ENCODE measurements at places on chromosomes 3 and 15.

DNA sequence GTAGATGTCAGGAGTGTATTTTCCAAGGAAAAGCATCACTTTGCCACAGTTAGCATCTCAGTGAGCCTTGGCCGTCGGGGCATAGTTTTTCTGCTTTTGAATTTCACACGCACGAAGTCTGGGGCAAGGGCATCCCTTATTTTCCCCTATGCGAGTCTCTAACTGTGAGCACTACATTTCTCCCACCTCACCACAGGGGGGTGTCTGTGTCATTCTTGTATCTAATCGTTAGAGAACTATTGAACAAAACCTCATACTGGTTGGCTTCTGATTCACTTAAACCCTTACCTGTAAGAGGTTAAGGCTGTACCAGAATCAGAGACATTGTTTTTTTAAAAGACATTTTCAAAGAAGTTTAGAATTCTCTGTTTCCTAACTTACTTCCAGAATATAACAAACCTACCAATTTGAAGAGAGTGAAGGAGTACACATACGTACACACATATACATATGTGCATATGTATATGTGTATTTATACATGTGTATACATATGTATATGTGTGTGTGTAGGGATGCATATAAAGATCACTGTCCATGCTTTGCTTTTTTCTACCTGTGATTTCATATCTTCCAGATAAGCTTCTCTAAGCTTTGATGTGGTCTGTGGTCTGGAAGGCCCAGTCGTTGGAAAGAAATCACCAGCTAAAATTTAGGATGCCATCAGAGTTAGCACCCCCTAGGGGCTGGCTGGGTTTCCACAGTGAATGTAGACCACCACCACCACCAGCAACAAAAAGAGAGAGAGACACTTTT is 49.4 kb downstream of the MYZAP start:
- DNase-seq, result no peak

- no peak for DNase-seq
These were observed 36.4 kb downstream of the CFAP100 start for GRCh38 chr3:126431103-126431534.

- no peak for DNase-seq
These were observed 7.8 kb upstream of the FAM174B start for GRCh38 chr15:92663250-92663951.

- no peak for DNase-seq
These were observed 136.5 kb upstream of the TSC22D2 start for GRCh38 chr3:150271591-150271960.

DNA sequence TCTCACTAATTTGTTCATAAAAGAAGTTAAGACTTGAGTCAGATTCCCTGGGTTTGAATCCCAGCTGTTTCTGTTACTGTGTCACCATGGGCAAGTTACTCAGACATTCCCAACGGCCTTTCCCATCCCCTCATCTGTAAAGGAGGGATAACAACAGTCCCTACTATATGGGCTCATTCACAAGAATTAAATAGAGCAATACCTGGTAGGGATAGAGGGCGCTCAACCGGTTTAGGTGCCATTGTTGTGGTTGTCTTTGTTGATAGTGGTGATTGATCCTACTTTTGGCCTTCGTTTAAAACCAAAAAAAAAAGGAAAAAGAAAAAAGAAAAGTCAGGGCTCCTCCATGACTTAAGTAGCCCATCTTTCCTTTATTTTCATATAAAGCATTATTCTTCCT is 563.1 kb downstream of the GRM7 start:
- no peak for DNase-seq

GRCh38 chr15:37097144-37097919 is 3.0 kb downstream of the MEIS2 start:
- DNase-seq, result no peak

- DNase-seq, result no peak
These were observed 1.5 kb downstream of the DUSP7 start for GRCh38 chr3:52054661-52055511.

DNA sequence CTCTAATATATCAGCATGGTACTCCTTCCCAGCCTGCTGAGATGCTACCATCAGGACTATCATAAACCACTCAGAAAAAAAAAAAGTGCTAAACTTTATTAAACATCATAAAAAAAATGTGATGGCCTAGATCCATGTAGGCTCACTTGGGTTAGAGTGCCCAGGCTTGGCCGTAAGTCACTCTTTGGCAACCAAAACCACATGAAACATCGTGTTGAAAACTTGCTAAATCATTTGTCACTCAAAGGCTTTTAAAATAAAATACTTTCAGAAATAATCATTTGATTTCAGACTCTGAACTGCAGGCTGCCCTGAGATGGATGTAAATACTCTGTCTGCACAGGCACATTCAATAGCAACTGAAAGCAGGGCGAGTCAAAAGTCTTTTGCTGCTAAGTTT is 78.4 kb upstream of the WNT5A start:
- no peak for DNase-seq

- DNase-seq, result no peak
These were observed 28.2 kb downstream of the CLEC3B start for GRCh38 chr3:45054196-45054857.

GRCh38 chr3:150790629-150791028 is 27.7 kb upstream of the SIAH2 start:
- DNase-seq, result no peak

DNA sequence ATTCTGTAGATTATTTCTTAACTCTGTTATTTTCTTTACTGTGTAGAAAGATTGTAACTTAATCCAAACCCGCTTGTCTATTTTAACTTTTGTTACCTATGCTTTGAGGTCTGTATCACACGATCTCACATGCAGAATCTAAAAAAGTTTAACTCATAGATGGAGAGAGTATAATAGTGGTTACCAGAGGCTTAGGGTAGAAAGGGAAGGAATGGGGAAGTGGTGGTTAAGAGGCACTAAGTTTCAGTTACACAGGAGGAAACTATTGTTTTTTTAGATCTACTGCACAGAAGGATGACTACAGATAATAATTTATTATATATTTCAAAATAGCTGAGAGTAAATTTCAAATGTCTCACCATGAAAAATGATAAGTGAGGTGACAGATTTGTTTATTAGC is 515.2 kb downstream of the RSL24D1 start:
- DNase-seq, result no peak

DNA sequence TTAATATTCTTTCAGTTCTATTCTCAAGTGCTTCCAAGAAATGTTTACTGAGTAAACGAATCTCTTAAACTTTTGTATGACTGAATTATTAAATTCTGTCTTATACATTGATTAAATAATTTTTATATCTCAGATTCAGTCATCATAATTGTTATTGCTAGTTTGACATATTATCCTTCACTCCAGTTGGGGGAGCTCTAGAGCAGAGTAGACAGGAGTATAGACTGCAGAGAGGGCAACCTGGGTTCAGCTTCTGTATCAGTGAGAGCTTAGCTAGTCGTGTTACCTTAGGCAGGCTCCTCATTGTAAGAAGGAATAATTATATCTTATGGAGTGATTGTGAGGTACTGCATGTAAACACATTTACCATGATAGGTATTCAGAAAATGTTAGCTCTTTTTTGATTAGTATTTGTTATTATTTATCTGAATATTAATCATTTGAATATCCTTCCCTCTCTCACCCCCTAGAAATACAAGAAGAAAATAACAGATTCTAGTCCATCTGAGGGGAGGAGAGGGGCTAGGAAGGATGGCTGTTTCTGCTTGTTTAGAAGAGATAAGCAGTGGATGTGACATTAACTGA is 31.0 kb upstream of the ZCWPW2 start:
- DNase-seq, result peak; percentile 33

- DNase-seq, result no peak
These were observed 819 bp downstream of the NEK4 start for GRCh38 chr3:52769786-52770455.

DNA sequence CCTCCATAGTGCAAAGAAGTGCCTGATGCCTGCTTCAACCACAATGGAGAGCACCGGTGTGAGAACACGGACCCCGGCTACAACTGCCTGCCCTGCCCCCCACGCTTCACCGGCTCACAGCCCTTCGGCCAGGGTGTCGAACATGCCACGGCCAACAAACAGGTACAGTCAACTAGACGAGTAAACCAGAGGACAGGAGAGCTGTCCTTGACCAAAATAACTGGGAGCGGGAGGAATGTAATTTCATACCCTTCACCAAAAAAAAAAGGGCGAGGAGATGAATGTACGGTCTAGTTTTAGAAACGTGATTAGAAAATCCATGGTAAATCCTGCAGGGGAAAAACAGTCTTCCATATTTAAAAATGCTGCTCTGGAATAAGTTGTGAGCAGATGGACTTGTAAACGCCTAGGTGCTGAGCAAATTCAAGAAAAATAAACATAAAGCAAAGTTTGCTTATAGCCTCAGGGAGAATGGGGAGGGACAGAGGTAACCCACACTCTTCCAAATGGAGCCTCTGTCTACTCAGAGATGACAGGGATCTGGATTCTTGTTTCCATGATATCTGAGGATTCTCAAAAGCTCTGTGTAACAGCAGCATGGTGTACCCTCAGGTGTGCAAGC is 8.4 kb downstream of the THBS1 start:
- DNase-seq, result no peak

DNA sequence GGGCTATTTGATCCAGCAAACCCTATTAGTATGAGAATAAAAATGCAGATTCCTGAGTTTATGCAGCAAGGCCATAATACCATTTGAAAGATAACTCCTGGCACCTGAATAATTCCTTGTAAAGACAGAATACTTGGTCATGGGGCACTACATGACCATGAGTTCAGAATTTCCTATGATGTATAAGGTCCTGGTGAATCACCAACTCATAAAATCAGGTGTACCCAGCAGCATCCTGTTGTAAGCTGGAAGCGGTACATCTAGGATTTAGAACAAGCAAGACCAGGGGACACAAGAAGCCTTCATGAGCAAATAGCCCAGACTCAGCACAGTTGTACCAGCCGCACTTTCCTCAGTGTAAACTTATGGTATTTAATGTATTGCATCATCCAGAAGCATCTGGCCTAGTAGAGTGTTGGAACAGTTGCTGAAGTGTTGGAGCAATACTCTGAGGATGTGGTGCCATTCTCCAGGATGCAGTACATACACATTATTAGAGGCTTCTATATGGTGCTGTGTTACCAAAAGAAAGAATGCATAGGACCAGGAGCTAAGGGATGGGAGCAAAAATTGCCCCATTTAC is 233.4 kb downstream of the SQOR start:
- DNase-seq, result no peak

DNA sequence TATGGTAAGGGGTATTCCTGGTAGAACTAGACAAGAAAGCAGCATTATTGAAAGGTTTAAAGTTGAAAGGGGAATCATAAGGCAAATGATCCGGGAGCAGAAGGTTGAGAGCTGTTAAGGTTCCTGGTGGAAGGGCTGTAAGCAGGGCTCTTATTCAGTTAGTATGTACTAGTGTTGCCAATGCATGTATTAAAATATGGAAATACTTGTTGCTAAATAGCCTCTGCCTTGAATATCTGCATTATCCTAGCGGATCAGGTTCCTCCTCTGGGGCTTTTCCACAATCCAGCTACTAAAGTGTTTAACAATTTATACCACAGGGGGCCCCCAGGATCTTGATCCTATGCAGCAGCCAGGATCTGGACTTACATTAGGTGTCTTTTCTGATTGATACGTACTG is 7.3 kb upstream of the COPB2 start:
- no peak for DNase-seq

GRCh38 chr3:193790086-193790990 is 197.3 kb downstream of the OPA1 start:
- DNase-seq, result no peak

DNA sequence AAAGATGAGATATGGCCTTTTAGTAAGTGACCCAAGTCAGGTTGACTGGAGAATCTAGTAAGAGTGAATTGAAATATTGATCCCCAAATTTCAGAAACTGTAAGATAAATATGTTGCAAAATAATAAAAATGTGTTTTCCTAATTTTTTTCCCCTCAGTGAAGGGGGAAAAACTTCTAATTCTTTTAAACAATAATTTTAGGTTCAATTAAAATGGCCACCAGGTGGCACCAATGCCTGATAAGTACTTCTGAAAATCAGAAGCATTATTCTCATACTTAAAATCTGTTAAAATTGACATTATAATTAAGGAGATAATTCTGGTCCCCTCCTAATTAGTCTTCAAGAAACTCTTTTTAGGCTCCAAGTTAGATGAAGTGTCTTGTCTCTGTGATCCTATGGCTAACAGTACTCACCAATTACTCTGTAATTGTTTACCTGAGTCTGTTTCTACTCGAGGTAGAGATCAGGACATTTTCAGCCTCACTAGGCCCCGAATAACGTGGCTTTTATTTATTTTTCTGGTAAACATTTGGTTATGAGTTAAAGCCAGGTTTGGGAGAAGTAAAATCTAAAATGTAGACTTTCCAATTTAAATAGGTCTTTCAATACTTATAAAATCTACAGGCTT is 52.6 kb downstream of the NMD3 start:
- DNase-seq, result peak; percentile 35

- DNase-seq, result no peak
These were observed 993 bp downstream of the STXBP5L start for GRCh38 chr3:120908795-120909601.

- DNase-seq, result no peak
These were observed 1202.1 kb downstream of the ROBO1 start for GRCh38 chr3:78565712-78566111.

DNA sequence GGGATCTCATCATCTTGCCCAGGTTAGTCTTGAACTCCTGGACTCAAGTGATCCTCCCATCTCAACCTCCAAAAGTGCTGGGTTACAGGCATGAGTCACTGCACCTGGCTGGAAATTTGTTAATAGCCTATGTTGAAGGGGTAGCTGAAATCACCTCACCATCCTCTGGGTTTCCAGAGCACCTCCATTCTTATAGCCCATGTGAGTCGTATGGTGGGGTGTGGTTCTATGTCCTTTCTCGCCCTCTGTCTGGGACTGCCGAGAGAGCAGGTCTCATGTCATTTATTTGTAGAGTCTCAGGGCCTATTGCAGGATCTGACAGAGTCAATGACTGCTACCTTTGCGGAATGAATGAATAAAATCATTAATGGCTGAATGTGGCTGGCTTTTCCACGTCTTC is 20.9 kb downstream of the CEMIP start:
- no peak for DNase-seq

- DNase-seq, result no peak
These were observed 305.0 kb upstream of the C2CD4B start for GRCh38 chr15:62469874-62470688.

GRCh38 chr3:61613666-61614065 is 52.3 kb downstream of the PTPRG start:
- DNase-seq, result no peak

DNA sequence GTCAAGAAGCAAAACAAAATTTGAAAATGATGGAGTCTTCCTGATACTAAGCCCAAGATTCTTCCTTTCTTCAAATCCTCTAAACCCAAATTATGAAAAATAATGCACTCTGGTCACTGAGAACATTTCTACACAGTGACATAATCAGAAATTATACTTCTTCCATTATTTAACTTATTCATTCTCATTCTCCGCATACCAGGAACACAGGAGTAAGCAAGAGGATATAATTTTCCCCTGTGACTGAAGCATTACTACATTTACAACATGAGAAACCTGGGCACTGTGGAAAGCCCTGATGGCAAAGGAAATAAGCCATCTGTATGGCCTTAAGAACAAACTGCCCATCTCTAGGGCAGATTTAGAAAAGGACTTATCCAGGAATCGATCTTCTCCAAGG is 47.0 kb downstream of the EXD1 start:
- DNase-seq, result no peak
